ENCODE measurements at places on chromosomes 12 and 14. TPM values are rescaled to one million over a fixed set of nuclear protein-coding genes. Genes with fewer than 3 reads are reported as not detected.

- no peak for DNase-seq
These were observed 12.2 kb downstream of the CCDC175 start for GRCh38 chr14:59564366-59564765.

SERPINA5 gene
- total RNA-seq = not detected

GRCh38 chr12:108120863-108121165, 8.3 kb upstream of the WSCD2 start:
- DNase-seq = no peak

- DNase-seq = no peak
These were observed 67.0 kb upstream of the CSRP2 start for GRCh38 chr12:76945867-76946266.

DNA sequence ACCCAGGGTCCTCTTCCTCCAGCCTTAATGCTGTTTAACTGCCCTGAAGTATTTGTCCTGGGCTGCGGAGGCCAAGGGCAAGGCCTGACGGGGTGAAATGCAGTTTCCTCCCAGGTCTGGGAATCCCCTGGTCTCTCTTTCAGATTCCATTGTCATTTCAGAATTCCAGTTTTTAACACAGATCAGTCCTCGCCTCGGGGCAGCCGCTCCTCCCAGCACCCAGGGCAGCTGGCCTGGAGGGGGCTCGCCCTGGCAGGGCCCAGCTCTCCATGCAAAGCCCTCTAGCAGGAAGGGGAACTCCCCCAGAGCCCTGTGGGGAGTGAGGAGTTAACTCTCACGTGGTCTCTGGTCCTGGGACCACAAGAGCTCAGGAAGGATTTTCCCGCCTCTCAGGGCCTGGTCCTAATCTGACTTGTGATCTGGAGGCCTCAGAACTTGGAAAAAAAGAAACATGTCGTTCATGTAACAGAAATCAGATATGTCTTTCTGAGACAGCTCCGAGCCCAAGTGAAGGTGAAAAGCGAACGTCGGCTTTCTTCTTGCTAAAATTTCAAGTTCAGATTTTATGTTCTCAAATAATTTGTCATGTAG, 265.6 kb upstream of the SFSWAP start:
- DNase-seq = no peak

NRXN3 gene
- not detected for total RNA-seq
